ENCODE measurements at places on chromosomes 3 and 15.

- DNase-seq = peak; percentile 74
Observed at GRCh38 chr15:79595995-79596622, 164.0 kb downstream of the MINAR1 start.

- no peak for DNase-seq
Observed at GRCh38 chr3:41893977-41894376, 67.9 kb downstream of the ULK4 start.

DNA sequence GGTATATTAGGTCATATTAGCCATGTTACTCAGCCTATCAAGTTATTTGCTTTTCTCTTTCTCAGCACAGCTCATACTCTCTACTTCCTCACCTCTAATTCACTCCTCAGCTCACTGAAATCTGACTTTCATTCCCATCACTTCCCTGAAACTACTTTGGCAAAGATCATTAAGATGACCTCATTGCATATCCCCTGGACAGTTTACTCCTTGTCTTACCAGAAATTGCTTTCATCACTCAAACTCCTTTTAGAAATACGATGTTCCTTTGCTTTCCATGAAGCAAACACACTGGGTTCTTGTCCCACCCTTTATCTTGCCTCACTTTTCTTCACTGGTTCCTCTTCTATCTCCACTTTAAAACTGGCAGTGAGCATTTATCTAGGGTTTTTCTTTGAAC is 354.4 kb downstream of the TUSC7 start:
- DNase-seq = no peak

GRCh38 chr15:50773389-50773788 is 7.9 kb upstream of the SPPL2A start:
- DNase-seq = no peak

GRCh38 chr3:16071206-16071605 is 103.3 kb upstream of the GALNT15 start:
- no peak for DNase-seq

GRCh38 chr3:126258670-126259069 is 78.3 kb upstream of the ALDH1L1 start:
- DNase-seq = no peak

DNA sequence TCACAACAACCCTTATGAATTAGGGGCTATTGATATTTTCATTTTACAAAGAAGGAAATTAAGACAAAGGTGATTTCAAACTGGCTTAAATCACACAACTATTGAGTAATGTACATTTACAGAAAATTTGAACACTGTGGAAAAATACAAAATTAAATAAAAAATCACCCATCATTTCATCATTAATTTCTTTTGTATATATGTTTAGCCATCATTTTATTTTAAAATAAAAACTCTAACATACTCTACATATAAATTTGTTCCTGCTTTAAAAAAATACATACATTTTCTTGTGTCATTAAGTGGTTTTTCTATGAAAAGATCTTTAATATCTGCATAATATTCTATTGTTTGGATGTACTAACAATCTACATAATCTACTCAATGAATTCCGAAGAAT is 20.2 kb downstream of the CLDN11 start:
- no peak for DNase-seq

DNA sequence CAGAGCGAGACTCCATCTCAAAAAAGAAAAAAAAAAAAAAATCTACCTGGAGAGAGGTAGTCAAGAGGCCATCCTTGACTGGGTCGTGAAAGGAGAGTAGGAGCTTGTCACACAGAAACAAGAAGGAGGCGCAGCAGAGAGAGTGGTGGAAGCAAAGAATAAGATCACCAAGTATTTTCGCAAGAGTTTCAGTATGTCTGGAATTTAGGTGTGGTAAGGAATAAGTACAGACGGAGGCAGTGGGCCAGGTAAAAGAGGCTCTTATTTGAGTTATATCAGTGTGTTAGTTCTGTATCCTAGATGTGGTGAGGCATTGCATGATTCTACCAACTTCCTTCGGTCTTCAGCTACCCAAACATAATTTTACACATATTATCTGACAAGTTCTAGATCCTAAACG is 14.6 kb upstream of the ATP10A start:
- no peak for DNase-seq

GRCh38 chr15:47609693-47610092 is 107.6 kb upstream of the SEMA6D start:
- DNase-seq = no peak

GRCh38 chr15:81160312-81161159 is 26.5 kb downstream of the CFAP161 start:
- no peak for DNase-seq

DNA sequence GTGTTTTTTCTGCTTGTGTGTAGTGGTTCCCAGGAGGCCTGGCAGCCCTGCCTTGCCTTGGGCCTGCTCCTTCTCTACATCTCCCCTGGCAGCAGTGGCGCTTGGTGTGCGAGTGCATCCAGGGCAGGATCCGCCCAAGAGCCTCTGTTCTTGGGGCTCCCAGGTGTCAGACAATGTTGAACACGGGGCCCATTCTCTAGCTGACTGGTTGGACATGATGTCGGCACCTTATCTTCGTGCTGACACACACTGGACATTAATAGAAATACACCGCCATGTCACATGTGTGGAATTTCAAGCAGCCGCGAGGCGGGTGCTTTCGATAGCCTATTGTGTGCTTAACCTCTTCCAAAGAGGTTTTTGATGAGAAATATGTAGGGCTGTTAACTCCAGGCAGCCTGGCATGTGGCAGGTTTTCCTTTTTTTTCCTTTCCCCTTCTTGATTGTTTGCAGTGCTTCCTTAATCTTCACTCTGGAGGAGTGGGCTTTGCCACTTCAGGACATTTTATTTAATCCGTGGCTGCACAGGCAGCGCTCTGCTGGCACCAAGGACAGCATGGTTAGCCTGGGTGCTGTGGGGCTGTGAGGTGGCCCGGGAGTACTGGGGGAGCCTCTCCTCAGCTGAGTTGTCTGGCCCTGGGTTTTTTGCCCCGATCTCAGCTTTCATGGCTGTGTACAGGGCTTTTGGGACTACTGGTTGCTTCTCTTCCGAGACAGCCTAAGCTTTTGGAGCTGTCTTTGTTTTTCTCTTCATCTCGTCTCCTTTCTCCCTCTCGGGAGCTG is 42.5 kb downstream of the CHCHD6 start:
- DNase-seq = no peak

DNA sequence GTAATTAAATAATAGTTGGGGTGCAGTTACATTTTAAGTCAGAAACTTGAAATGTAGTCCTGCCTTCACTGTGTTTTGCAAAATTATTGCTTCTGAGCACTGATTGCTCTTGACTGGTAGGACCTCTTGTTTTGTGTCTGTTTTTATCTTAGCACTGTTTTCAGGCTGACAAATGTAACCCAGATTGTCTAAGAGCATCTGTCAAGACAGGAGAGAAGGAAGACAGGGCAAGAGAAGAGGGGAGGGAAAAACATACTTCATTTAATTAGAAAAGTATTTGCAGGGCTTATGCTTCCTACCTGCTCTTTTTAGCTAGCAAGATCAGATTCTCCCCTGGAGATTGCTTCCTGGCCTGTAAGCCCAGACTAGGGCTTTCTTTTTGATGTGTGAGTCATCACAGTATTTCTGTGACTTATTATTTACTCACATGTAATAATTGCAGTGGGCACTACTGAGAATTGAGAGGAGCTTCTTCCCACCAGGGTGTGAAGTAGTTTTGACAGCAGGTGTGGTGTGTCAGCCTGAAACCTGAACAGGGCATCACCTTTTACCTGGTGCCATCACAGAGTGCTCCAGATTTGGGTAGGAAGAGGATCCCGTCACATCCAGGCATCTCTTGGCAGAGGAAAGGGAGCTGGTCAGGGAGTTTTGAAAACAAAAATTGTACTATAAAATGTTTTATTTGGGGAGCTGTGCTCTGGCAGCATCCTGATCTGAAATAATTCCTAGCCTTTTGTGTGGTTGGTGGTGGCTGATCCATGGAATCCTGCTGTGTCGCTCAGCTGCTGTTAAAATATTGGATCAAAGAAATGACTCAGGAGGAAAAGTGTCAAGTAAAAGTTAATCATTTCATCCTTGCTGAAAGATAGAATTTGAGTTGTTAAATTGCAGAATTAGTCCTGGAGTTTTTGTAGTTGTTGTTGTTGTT is 98.2 kb downstream of the TMEM108 start:
- DNase-seq = no peak

GRCh38 chr3:154111365-154111935 is 9.7 kb upstream of the ARHGEF26 start:
- DNase-seq = no peak

DNA sequence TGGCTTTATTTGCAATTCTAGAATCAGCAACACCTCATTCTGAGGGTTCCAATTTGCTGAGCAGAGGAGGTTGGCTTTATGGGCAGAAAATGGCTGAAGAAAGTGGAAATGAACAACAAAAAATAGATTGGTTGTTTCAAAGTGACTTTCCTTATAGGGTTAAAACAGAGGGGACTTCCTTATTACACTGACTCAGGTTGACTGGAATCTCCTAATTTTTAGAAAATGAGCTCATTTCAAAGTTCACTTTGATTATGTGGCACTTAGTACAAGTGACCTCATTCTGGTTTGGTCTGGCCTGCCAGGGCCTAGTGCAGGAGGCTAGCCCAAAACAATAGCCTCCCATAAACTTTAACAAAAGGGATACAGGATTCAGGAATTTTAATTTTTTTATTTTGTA is 41.4 kb downstream of the NFKBIZ start:
- DNase-seq = no peak

DNA sequence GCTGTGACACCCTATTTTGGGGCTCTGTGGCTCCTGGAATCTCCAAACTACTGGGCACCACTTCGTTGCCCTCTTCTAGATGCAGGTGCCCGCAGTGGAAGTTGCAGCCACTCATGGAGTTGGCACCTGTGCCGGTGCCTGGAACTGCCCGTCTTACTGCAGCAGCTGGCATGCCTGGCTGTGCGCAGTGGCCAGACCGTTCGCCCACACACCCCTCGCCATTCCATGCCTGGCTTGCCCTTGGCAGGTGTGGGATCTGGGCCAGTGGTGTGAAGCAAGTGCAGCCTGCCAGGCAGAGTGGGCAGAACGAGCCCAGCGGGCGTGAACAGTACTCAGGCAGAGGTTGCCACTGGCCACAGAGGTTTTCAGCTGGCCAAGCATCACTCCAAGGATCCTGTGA is 1286.7 kb downstream of the ROBO1 start:
- no peak for DNase-seq

DNA sequence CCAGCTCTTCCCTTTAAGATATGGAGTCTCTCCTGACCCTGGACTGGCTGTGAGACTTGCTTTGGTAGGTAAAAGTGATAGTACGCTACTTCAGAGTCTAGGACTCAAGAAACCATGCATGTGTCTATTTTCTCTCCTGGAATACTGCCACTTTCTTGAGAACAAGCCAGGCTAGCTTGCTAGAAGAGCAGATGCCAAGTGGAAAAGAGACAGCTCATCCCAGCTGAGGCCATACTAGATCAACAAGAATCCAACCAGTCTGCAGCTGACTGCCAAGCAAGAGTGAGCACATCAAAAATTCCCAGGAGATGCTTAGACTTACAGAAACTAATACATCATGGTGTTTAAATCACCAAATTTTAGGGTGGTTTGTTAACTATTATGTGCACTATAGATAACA is 208.3 kb upstream of the RBMS3 start:
- no peak for DNase-seq

GRCh38 chr15:77839456-77839855 is 206.7 kb upstream of the LINGO1 start:
- DNase-seq = no peak

DNA sequence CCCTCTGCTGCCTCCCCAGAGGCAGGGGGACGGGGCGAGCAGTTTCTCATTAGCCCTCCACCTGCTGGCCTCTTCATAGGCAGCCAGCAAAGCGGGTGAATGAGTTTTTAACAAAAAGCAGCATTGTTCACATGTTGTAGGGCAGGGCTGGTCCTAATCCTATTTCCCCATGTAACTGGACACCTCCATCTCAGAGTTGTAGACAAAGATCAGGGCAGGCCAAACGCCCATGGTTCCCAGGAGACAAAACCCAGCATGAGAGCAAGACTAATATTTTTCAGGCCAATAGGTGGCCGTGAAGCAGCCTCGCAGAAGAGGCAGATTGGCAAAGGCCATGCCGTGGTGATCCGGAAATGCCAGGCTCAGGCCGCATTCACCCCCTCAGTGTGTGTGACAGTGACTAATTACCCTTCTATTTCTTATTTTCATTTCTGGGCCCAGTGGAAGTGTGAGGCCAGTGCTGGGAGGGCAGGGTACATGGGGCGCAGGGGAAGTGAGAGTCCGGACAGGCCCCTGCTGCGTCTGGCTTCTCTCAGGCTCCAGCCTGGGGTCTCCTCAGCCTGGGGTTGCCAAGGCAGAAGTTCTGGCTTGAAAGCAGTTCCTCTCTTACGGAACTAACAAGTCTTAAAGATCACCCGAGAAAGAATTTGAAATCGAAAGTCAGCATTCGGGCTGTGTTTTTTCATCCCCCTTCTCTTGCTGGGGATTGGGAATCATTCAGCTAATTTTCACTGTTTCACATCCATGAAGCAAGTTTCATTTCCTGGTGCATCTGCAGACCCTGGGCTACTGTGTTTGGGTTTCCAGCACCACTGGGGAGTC is 64.8 kb downstream of the BOC start:
- DNase-seq = peak; percentile 90

- no peak for DNase-seq
Observed at GRCh38 chr3:183802989-183803388, 22.4 kb downstream of the MAP6D1 start.

- no peak for DNase-seq
Observed at GRCh38 chr3:37907906-37908305, 46.2 kb downstream of the CTDSPL start.

DNA sequence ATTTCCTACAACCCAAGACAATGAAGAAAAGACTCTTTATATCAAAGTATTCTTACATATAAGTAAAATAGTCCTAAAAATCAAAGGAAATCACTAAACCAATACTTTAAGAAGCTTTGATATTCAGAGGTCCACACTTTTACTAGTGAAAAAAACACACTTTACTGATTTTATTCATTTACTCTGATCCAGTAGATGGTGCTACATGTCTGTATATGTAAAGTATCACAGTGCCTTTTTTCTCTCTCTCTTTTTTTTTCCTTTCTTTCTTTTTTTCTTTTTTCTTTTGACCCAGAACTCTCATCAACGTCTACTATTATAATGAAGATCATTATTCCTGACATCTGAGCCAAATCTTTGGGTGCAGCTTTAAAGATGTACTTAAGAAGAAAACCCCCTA is 10.8 kb upstream of the CCDC39 start:
- DNase-seq = no peak

DNA sequence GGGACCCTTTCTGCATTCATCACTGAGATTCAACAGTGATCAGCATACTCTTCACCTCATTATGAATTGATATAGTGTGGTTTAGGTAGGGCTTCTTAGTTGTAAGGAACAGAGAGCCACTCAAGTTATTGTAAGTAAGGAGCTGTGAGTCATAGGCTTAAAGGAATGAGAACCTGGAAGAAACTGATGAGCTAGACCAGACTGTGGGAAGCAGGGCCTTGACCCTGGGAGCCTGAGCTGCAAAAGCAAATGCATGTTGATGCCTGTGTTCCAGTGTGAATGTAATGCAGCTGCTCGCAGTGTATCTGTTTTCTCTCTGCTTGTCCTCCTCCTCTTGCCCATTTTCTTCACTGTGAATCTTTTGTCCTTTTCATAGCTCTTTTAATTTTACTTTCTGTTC is 13.6 kb downstream of the ZKSCAN7 start:
- no peak for DNase-seq

- DNase-seq = no peak
Observed at GRCh38 chr3:105812194-105812586, 56.6 kb downstream of the CBLB start.

- no peak for DNase-seq
Observed at GRCh38 chr3:172516318-172517214, 6.7 kb downstream of the TNFSF10 start.

All from neuronal stem cell (in vitro differentiated cells).